ENCODE measurements at places on chromosomes 7 and 10. TPM values are rescaled to one million over a fixed set of nuclear protein-coding genes. Genes with fewer than 3 reads are reported as not detected.

PAPOLB gene
- 0.13 TPM for polyA plus RNA-seq

SCIN gene
- 118 TPM for polyA plus RNA-seq

LRRC17 gene
- 60.8 TPM for polyA plus RNA-seq

FOXP2 gene
- polyA plus RNA-seq = 13.3 TPM

DRGX gene
- not detected for polyA plus RNA-seq

GJD4 gene
- not detected for polyA plus RNA-seq

SORCS1 gene
- polyA plus RNA-seq = 11.6 TPM

RBM17 gene
- 118 TPM for polyA plus RNA-seq

AUTS2 gene
- 144 TPM for polyA plus RNA-seq

ITPRID1 gene
- polyA plus RNA-seq = not detected

JAKMIP3 gene
- polyA plus RNA-seq = 0.17 TPM

COPG2 gene
- polyA plus RNA-seq = 59.1 TPM
